Immature natural killer cell (primary cell): ENCODE measurements at places on chromosomes 7 and 10. TPM values are rescaled to one million over a fixed set of nuclear protein-coding genes. Genes with fewer than 3 reads are reported as not detected.

DNA sequence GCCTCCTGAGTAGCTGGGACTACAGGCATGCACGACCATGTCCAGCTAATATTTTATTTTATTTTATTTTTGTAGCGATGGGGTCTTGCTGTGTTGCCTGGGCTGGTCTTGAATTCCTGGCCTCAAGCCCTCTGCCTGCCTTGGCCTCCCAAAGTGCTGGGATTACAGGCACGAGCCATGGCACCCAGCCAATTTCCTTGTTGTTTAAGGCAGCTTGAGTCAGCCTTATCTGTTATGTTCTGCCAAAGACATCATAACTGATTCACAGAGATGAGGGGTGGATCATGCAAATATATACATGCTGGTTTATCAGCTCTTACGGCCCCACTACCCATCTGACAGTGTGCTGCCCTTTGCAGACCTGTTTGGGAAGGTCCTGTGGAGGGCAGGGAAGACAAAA lies 826.7 kb downstream of the TYW1 start:
- DNase-seq: no peak
- no peak overlapping the region for H3K4me3 ChIP-seq
- no peaks in the 10 kb centered on the region for H3K4me1 ChIP-seq
- H3K27me3 ChIP-seq: no peaks in the 10 kb centered on the region
- H3K36me3 ChIP-seq: no peaks in the 10 kb centered on the region

DNA sequence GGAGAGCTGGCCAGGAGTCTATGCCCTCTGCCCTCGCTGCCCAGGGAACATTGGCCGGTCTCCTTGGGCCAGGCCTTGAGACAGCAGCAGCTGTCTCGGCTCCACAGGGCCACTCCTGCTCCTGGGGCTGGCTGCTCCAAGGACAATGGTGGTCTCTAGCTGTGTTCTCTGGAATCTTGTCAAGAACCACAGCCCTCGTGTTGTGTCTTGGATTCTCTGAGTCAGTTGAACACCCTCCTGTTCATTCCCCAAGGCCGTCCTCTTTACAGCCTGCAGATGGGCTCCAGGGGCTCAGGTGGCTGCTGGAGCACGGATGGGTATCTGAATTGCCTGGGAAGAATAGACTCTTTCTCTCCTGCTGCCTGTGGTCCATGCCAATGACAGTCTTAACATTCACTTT lies 511.1 kb downstream of the GLRX3 start:
- no peaks in the 10 kb centered on the region for H3K36me3 ChIP-seq
- no peak overlapping the region for H3K4me3 ChIP-seq
- H3K27ac ChIP-seq: no peak overlapping the region
- no peak for DNase-seq

DNA sequence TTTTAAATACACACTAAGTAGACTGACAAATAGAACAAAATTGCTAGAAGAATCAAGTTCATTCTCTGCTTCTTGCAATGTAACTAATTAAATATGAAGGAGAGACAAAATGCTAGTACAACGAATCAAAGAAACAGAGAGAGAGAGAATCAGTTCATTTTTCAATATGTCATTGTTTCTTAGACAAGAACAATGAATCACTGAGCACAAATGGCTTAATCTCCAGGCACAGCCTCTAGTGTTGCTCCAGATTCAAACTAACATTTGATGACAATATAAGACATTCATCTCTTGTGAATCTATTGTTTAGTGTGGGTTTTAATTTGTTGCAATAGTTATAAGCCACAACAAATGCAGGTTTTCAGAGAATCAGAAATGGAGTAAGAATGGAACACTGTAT lies 357.4 kb upstream of the TMEM229A start:
- DNase-seq: no peak
- no peaks in the 10 kb centered on the region for H3K4me1 ChIP-seq
- no peaks in the 10 kb centered on the region for H3K36me3 ChIP-seq
- no peaks in the 10 kb centered on the region for H3K27me3 ChIP-seq

DNA sequence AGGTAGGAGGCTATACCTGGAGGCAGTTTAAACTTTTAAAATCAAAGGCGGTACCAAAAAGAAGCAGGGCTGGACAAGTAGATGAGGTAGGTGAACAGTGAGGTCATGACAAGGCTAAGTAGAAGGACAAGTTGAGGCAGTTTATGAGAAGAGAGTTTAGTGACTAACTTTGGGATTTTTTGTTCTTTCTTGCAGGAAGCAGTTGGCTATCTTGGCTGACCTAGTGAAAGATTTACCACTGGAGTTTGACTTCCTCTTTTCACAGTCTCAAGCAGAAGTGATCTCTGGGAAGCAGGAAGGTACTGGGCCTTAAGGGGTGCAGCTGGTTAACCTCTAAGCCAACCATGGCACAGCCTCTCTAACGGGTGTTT lies 26.3 kb downstream of the ENTPD7 start:
- peaks cover 12% of the 10 kb centered on the region for H3K36me3 ChIP-seq
- H3K27ac ChIP-seq: no peak overlapping the region
- no peak for DNase-seq
- H3K27me3 ChIP-seq: no peaks in the 10 kb centered on the region
- no peak overlapping the region for H3K4me3 ChIP-seq

DNA sequence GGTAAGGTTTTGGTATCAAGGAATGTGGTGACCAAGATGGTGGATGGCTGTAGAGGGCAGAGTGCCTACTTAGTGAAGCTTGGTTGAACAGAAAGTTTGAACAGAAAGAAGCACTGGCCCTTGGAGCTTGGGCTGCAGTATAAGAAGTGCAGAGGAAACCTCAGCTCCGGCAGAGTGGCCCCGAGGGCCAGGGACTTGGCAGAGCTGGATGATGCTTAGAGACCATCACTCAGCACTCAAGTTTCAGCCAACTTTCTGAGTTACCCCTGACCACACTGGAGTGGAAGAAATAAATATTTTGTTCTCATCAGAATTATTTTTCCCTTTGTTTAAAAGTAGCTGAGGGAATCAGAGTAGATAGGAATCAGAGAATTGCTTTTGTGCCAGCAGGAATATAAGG lies 336.7 kb downstream of the C7orf25 start:
- H3K27ac ChIP-seq: no peak overlapping the region
- no peak overlapping the region for H3K4me3 ChIP-seq
- no peak for DNase-seq
- H3K36me3 ChIP-seq: no peaks in the 10 kb centered on the region
- peaks cover 7% of the 10 kb centered on the region for H3K27me3 ChIP-seq

Gene TLX1
- not detected for polyA plus RNA-seq
